ENCODE measurements at places on chromosomes 3 and 15.

DNA sequence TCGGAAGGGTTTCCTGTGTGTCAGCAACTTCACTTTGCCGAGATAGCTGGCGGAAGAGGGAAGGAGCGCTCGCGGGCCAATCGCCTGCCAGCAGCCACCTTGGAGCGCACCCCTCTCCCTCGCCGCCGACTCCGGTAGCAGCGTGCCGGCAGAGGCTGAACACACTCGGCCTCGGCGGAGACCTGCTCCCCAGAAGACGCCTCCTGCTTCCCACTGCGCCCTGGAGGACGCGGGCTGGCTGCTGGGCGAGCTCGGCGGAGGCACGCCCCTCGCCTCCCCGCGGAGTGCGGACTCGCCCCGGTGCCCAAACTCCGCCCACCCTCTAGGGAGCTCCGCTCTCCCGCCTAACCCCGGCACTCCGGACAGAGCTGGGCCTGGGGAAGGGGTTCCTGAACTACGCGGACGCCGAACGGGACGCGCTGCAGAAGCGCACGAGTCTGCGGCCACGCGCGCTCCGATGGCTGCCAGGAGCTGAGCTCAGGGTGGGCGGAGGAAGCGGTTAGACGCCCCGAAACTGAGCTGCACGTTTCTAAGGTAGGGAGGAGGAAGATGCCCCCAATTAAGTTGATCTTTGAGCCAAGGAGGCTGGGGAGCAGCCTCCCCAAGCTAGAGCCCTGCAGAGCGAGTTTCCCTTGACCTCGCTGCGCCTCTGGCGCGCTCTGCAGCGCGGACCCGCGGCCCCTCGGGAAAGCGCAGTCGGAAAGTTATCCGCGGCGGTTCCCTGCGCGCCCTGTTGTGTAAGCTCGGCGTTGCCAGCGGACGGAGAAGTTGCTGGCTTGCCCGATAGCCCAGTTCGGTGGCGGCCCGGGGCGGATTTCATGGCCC is at the start of gene P2RY1:
TSS of gene P2RY1 (plus strand) at position 356 of the 825 bp plus-strand sequence. CDS start 652 bp downstream, outside the sequence.
- DNase-seq: no peak

GRCh38 chr15:59644756-59645155 is 12.6 kb downstream of the GTF2A2 start:
- no peak for DNase-seq

- DNase-seq: no peak
Observed at GRCh38 chr3:55884491-55885285, 397.6 kb upstream of the WNT5A start.

DNA sequence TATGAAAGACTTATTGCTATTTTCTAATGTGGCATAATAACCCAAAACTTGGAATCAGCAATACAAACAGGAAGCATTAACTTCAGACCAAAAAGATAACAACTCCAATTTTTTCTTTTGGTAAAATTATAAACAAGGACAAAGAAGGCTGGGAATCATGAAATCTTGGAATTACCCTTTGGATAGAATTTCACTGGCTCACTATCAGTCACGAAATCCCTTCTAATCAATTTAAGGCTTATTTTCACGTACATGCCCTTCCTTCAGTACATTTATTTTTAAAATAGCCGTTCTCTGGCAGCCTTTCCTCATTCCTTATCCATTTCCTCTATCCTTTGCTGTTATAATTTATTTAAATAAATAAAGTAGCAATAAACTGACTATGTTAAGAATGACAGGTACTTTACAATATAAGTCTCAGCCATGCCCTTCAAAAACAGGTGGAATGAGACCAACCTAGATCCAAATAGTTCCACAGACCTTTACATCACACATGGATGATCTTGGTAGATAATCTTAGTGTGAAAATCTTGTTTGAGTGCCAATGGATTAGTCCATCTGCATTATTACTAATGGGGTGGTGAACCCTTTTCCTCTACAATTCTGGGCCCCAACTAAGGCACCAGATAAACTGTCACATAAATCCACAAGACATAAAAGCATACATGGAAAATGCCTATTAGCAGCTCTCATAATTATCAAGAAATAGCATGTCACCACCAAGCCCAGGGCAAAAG is 38.9 kb downstream of the ABI3BP start:
- DNase-seq: no peak

All from CD4-positive, alpha-beta T cell treated with Interleukin-6 at 100 ng/mL for 8 hours (primary cell).